NCI-H82 (cell line): ENCODE measurements at places on chromosomes 5 and 9.

DNA sequence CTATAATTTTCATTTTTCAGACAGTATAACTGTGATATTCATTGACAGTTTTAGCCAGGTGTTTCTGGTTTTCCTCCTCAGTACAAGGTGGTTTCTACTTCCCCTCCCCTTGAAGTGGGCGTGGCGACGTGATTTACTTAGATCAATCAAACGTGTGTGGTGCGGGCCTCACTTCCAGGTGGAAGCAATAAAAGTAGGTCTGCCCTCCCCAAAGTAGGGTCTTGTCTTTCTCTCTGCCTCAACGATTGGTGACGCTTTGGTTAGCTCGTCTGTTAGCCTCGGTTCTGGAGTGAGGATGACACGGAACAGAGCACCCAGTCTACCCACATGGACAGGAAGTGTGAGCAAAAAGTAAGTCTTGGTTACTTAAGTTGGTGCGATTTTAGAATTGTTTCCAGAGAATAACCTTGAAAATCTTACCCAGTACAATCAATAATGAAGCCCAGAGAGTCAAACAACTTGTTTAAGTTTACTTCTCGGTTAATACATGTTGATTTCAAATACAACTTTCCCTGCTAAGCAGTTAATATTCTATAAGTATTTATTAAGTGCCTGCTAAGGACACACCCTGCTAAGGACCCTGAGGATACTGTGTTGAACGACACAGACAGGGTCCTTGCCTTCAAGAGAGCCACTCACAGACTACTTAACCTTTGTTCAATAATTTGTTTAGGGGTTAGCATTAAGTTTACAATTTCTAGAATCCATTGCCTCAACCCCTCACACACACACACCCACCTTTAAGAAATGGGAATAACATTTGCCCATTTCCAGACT, 48.4 kb downstream of the COX7C start:
- DNase-seq = no peak

DNA sequence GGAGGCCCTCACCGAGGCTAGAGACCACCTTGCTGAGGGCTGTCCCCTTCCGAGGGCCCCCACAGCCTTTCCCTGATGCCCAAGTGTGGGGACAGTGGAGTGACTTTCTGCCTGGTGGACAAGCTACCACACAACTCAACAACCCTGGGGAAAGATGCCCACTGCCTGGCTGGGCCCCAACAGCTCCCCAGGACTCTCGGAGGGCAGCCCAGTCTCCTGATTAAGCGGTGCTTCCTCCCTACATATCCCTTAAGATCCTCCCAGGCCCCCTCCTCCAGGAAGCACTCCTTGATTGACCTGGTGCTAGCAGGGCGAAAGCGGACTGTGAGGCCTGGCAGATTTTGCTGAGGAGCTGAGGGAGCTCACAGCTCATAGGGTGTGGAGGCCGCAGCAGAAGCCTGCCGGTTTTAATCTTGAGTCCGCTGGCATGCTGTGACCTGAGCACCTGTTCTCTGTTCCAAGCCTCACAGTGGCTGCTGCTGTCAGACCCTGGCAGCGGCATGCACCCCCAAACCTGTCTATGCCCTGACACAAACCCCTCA, 2.2 kb downstream of the NSMF start:
- DNase-seq = no peak

DNA sequence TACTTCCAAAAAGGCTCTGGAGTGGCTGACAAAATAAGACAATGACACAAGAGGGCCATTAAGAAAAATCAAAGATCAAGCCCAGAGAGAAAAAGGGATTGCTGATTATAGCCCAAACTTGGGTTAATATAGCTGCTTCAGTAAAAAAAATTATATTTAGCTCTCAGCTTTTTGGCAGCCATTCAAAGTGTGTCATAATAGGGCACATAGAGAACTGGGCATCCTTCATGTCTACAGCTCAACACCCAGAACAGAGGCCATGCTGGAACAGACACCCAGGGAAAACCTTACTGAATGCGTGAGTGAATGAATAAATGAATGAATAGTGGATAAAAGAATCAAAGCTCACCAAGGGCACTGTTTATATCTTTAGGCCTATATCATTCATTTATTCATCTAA, 110.1 kb downstream of the SLIT3 start:
- no peak for DNase-seq

DNA sequence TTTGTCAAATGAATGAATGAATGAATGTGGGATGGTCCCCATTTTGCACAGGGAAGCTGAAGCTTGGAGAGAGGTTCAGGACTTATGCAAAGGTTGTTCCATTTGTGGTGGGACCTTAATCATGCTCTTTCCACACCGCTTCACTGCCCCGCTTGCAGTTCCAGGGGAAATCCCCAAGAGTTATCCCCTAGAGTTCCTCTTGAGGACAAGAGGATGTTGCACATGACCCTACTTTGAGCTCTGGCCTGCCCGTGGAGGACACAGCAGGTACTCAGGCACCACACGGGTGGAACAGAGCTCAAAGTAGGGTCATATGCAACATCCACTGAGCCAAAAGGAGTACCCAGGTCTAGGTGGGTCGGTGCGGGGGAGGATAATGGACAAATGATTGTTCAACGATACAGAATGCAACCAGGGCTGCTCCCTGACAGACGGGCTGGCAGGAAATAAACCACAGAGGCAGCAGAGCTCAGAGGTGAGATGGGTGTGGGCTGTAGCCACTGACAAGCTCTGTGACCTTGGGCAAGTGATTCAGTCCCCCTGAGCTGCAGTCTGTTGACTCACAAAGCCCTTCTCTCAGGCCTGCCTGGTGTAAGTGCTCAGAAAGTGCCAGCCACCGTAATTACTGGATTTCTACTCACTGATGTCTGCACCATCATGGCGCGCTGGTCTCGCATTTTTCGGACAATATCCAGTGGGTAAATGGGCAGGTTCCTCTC, 60.3 kb upstream of the EPB41L4B start:
- DNase-seq = no peak

DNA sequence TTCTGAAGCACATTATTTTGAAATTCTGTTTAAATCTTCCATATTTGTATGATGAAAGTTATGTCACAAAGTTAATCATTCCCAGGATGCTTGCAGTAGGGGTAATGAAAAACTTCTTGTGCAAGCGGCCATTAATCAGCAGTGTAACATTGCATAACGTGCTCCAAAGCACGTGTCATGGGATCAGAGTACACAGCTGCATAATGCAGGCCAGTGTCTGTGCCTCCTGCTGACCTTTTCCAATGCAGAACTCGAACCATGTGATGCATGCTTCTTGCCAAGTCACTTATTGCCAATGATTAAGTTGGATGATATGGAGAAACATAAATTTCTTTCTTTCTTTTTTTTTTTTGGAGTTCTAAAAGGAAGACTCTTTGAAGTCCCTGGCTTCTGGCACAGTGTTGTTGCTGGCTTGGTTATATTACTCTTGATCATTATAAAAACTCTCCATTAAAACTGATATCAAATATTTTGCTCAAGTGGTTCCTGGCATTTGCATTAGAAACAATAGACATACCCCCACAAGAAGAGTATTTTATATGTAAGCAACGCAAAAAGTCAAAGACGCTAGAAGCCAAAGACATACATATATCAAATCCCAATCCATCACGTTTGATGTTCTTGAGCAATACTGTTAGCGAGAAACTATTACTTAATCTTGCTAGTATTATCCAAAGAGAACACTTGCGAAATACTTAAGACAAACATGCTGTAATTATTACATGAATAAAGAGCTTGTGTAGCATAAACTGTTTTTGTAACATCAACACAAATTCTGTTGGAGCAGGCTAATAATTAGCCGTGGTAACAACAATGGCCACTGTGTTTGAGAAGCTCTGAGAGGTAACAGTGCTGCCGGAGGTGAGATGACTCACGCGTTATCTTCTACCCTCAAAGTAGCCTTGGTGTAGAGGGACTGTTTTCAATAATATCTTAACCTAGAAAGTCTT, 164.2 kb downstream of the AUH start:
- no peak for DNase-seq

GRCh38 chr5:54156577-54156976, 153.8 kb downstream of the ARL15 start:
- DNase-seq = peak; percentile 3

DNA sequence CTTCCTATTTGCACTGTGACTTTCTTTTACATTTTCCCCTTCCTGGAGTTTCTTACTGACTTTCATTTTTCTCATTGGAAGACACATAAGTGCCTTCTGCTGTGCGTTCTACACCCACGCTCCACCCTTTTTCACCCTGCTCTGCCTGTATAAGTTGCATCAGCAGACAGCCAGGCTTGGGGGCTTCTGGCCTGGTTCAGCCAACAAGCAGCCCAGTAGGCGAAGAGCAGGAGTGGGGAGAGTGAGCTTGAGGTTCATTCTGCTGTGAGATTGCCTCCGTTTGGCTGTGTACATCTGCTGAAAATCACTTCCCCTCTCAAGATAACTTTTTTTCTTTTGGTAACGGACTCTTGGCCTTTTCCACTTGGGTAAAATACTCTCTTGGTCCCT, 38.4 kb downstream of the RASGRF2 start:
- DNase-seq = no peak

DNA sequence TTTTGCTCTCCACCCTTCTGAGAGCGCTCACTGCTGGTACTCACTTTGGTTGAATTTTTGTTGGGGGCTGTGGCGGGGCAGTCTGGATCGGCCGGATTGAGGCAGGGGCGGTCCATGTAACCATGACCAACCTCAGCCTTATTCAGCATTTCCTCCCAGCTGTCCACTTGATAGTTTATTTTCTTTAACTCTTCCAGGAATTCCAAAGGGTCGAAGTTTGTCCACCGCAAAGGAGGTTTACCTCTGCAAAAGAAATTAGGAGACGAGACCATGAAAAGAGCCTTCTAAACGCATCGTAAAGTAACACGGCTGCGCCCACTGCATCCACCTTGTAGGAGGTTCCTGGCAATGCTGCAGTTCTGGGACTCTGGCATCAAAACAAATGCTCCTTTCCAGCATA, 36.4 kb downstream of the PTCH1 start:
- DNase-seq = no peak

DNA sequence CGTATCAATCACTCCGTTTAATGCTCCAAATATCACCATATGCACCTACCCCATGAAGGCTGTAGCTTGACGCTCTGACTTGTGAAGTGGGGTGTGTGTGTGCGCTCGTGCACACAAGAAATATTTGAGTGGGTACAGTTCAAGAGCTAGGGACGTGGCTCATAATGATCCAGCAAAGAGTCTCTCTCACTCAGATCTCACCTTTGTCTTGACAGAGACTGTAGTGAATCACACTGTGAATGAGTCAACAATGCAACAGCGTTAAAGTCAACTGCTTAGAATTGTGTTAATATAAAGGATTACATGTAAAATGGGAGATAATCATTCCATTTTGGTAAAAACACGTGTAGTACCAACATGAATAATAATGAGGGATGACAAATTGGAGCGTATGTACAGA, 119.4 kb downstream of the MED27 start:
- DNase-seq = no peak

DNA sequence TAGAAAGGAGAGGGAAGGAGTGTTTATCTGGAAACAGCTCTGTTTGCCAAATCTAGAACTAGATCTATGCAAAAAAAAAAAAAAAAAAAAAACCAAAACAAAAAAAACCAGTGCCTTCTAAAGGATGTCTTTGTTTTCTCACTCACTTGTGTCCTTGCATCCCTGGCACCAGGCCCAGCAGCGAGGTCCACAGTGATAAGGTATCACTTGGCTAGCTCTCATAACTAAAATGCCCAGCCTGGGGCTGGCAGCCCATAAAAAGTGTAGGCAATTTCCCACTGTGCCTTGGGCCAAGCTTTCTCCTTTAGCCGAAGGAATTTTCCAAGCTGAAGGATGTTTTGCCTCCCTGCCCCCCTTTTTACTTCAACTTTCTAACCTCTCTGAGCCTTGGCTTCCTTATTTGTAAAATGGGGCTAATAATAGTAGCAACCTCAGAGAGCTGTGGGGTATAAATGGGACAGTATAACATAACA, 20.8 kb downstream of the RGS3 start:
- no peak for DNase-seq

DNA sequence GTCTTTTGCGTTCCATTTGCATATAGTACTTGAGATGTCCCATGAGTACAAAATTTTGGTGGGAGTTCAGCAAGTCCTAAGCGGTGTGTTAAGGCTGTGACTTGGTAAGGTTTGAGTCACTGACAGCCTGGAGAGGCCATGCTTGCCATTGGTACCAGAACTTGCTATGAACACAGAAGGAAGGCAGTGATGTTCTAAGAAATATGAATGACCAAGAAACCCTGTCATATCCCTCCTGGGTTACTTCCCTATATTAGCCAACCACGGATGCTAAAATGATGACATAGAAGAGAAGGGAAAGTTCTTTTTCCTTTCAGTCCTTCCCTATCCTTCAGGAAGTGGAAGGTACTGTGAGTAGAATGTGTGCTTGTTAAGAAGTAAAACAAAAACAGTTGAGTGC, 136.7 kb downstream of the GCNT1 start:
- no peak for DNase-seq

DNA sequence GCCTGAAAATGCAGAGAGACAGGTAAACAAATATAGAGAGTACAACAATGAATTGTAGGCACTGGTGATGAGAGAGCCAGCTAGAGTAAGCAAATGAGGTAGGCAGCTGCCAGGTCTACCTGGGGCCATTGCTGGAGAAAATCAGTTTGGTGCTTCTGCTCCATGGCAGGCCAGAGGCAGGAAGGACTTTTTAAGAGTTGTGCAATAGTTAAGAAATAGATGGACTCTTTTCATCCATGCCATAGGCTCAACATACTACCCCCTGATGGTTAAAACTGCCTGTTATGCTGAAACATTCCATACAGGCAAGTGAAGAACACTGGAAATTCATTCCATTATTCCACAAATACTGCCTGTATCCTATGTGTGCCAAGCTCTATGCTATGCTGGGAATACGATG, 86.5 kb upstream of the CCDC112 start:
- DNase-seq = no peak

DNA sequence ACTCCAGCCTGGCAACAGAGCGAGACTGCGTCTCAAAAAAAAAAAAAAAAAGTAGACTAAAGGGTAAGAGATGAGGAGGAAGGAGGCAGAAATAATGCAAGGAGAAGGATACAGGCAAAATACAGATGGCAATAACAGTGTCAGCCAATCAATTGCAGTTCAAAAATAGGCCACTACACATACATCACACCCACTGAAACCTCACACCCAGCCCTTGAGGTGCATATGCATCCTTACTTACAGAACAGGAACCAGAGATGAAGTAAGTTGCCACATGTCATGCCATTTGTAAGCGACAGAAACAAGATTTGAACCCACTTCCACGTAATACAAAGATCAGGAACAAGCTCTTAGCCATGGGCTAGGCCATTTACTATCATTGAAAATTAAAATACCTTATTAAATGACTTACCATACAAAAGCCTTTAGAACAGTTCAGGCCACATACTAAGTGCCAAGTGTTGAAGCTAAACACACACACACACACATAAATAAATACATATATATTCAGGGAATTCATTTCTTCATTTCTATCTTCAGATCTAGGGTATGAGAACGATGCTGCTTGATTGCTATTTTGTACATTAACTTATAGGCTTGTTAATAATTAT, 98.4 kb downstream of the FNBP1 start:
- DNase-seq = no peak
